NCI-H2081 treated with DMSO at 0.1 percent for 48 hours (cell line): ENCODE measurements at places on chromosomes 11 and 22.

- no peak for DNase-seq
These were observed 1339.4 kb downstream of the FAM181B start for GRCh38 chr11:81394311-81394710.

- no peak for DNase-seq
These were observed 23.9 kb downstream of the PI4KA start for GRCh38 chr22:20834725-20835124.

GRCh38 chr22:43867839-43868635 lies 5.7 kb upstream of the SULT4A1 start:
- DNase-seq = no peak

DNA sequence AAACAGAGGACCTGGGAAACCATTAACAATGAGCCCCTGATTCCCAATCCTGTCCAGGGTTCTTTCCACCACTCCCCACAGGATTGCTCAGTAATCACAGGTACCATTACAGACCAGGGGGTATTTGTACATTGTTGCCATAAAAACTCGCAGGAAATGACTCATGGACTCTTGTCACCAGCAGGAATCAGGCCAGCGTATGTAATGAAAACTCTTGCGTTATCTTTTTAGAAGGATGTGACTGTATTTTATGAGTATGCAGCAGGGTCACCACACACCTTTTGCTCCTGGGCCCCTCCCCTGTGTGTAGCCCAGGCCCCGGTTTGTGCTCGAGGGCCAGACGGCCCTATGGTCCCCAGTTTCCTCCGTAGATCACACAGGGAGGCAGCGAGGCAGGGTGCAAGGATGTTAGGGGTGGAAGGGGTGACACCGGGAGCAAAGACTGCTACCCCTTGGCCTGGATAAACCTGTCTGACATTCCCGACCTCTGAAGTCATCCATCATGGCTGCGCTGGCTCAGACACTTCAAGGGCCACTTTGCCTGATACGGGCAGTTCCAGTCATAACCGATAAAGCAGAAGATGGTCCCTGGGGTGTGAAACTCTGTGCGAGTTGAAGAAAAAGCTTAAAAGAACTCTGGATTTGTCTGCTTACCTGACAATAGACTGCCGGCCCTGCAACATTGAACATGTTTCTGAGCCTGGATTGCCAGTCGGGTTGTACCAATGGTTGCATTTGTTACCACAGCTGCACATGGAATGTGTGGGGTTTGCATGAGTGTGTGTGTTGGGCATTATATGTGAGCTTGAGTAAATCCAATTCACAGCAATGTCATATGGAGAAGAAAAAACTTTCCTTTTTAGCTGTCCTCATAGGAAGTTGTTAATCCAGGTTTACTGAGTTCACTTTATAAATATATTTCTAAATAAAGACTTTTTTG lies 56.9 kb downstream of the MICAL2 start:
- peak; percentile 25 for DNase-seq
